ENCODE measurements at places on chromosomes 3 and 15.

GRCh38 chr15:53037904-53038654 is 247.9 kb upstream of the ONECUT1 start:
- no peaks in the 10 kb centered on the region for H3K4me1 ChIP-seq
- H3K27me3 ChIP-seq = no peaks in the 10 kb centered on the region
- no peaks in the 10 kb centered on the region for H3K36me3 ChIP-seq
- H3K4me3 ChIP-seq = no peak overlapping the region
- no peak overlapping the region for H3K27ac ChIP-seq

GRCh38 chr15:41917767-41918430 is 24.0 kb upstream of the SPTBN5 start:
- H3K27ac ChIP-seq = peak overlapping the region; percentile 54
- no peaks in the 10 kb centered on the region for H3K27me3 ChIP-seq
- DNase-seq = no peak
- H3K4me1 ChIP-seq = no peaks in the 10 kb centered on the region
- no peak overlapping the region for H3K4me3 ChIP-seq
- no peaks in the 10 kb centered on the region for H3K36me3 ChIP-seq

DNA sequence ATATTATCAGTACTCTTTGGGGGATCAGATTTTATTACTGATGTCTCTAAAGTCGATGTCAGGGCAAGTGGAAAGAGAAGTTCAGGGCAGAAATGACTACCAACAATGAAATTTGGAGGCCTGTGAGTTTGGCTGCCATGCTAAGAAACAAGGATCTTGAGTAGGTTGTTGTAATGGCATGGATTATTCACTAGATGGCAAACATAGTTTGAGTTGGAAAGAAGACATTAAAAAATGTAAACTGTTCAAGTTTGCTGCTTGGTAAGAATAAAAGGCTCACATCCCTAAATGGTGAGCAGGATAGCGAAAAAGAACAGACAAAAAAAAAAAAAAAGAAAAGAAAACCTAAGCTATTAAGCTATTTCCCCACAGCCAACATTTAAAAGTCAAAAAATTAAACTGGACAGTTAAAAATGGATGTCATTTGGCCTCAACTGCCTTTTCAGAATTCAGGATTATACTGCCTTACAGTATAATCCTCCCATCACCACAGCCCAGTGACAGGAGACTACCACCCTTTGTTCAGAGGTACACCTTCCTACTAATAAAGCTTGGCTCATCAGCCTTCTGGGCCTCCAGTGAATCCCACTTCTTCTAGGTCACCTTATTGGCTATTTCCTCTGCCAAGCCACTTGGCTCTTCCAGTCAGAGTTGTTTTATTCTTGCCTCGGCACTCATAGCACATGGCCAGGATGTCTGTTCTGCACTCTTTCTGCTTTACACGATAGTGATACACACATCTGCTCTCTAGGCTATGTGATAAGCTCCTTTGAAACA is 163.7 kb downstream of the PLD1 start:
- H3K4me1 ChIP-seq = no peaks in the 10 kb centered on the region
- H3K27ac ChIP-seq = peak overlapping the region; percentile 59

DNA sequence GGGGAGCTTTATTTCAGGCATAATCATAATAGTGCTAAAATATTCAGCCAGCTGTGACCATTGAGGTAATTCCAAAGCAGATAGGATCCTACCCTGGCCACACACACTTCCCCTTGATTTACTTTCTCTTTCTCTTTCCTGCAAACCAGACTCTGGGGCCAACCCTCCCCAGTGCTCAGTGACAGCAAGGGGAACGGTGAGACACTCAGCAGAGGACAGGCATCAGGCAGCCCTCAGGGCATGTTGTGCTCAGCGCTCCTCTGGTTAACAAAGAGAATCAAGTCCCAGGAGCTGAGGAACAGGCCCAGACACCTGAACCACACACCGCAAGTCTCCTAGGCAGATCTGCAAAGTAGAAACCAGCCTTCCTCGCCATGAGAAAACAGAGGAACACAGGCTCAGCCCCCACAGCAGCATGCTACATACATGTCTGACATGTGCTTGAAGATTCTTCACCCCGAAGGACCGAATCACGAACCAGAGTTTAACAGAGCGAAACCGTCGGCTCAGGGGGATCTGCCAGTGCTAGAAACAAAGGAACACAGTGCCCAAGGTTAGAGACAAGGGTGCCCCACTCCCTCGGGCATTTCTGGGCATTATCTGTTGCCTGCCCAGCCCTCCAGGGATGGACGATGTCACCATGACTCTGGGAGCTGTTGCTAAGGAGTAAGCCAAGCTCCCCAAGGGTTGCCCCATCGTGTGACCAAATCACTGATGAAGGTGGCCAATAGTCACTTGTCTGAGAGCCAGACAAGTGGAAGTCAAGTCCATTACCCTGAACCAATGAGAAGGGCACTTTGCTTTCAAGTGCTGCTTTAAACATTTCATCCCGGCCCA is 17.5 kb downstream of the HDC start:
- no peaks in the 10 kb centered on the region for H3K4me1 ChIP-seq
- DNase-seq = no peak
- H3K27ac ChIP-seq = no peak overlapping the region

- peak; percentile 96 for DNase-seq
- H3K4me3 ChIP-seq = no peak overlapping the region
- peak overlapping the region; percentile 54 for H3K27ac ChIP-seq
- H3K4me1 ChIP-seq = no peaks in the 10 kb centered on the region
These were observed 47.6 kb upstream of the POMGNT2 start for GRCh38 chr3:43153216-43154083.

- no peak overlapping the region for H3K4me3 ChIP-seq
- DNase-seq = no peak
- H3K36me3 ChIP-seq = no peaks in the 10 kb centered on the region
- H3K27ac ChIP-seq = peak overlapping the region; percentile 87
These were observed 1.6 kb upstream of the HYAL3 start for GRCh38 chr3:50300681-50301254.

GRCh38 chr3:20240154-20240883 is 54.3 kb upstream of the SGO1 start:
- no peak overlapping the region for H3K4me3 ChIP-seq
- DNase-seq = no peak
- no peaks in the 10 kb centered on the region for H3K4me1 ChIP-seq
- H3K27ac ChIP-seq = no peak overlapping the region
- no peaks in the 10 kb centered on the region for H3K27me3 ChIP-seq

GRCh38 chr15:80444680-80445251 is 40.6 kb downstream of the ARNT2 start:
- H3K27me3 ChIP-seq = no peaks in the 10 kb centered on the region
- H3K4me3 ChIP-seq = no peak overlapping the region
- no peaks in the 10 kb centered on the region for H3K36me3 ChIP-seq
- no peak for DNase-seq
- H3K4me1 ChIP-seq = no peaks in the 10 kb centered on the region

DNA sequence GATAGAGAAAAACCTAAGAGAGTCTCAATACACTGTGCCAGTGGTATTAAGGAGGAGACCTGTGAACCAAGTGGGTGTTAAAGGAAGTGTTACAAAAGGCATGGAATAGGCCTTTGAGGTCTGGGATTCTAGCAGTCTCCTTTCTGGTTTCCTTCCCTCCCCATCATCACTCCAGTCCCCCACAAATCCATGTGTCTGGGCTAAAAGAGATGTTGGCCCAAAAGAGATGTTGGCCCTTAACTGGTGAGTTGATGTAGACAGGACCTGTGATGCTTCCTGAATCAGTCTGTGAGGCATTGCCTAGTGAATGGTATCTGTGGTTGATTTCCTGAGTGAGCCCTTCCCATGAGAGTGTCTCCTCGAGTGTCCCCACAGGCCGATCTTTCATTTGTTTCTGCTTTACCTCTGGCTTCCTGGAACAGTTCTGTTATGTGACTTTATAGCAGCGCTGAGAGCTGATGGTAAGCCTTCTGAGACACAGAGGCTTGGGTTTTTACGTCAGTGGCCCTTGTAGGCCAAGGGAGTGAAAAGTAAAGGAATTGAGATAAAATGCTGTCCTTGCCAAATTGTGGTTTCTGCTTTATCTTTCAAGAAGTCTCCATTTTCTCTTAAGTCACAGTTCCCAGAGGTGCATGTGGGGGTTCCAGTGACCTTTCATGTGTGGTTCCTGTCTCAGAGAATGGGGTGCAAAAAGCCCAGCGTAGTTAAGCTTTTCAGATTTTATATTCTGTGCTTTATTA is 87.8 kb downstream of the KLHL25 start:
- H3K27ac ChIP-seq = peak overlapping the region; percentile 88
- H3K27me3 ChIP-seq = no peaks in the 10 kb centered on the region
- DNase-seq = peak; percentile 49

DNA sequence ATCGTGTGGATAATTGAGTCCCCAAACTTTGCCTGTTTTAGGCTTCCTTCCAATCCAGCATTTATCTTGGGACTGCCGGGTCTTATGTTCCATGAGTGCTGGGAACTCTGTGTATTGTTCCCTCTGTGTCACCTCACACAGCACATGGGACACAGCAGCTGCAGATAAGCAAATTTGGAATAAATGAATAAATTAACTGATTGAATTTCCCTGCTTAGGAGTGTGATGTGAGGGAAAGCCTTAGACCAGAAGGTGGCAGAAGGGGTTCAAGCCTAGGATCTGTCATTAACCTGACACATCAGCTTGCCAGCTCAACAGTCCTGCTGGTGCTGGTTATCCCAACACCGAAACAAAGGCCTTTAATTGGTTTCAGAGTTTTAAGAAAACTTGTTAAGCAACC is 114.3 kb downstream of the OXSM start:
- no peak for DNase-seq
- no peaks in the 10 kb centered on the region for H3K4me1 ChIP-seq
- no peak overlapping the region for H3K27ac ChIP-seq

- DNase-seq = no peak
- H3K4me3 ChIP-seq = no peak overlapping the region
- no peaks in the 10 kb centered on the region for H3K27me3 ChIP-seq
- H3K36me3 ChIP-seq = no peaks in the 10 kb centered on the region
These were observed 33.1 kb downstream of the TP63 start for GRCh38 chr3:189664311-189664710.

DNA sequence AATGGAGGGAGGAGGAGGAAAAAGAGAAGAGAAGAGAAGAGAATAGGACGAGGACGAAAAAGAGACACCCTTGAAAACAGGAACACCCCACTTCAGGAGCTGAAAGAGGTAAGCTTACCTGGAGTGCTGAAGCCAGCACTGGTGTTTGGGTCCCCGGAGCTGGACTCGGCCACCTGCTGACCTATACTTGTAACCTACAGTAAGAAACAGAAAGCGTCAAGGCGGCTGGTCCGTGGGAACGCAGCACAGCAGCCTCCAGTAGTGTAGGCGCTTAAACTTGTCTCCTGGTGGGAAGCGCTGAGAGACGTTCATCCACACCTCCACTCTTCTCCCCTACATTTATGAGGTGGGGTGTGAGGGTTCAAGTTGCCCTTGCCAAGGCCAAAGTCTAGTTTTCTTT is 141.0 kb downstream of the NSMCE3 start:
- H3K4me3 ChIP-seq = no peak overlapping the region
- H3K36me3 ChIP-seq = no peaks in the 10 kb centered on the region
- no peaks in the 10 kb centered on the region for H3K27me3 ChIP-seq

DNA sequence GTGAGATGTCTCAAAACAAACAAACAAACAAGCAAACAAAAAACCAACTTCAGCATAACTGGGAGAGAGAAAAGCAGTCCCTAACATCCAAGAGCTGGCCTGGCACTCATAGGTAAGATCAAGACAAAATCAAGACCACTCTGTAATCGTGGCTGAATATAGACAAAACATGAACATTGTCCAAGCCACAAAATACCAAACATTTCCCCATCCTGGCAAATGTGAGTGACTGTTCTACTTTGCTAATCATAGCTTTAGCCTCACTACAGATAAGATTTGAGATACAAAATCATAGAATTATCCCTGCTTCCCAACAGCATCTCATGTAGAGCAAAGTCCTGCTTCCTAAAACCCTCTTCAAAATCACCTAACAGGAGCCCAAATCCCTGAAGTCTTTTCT is 116.7 kb upstream of the PRTG start:
- H3K4me1 ChIP-seq = no peaks in the 10 kb centered on the region
- no peaks in the 10 kb centered on the region for H3K27me3 ChIP-seq
- no peak for DNase-seq
- H3K27ac ChIP-seq = no peak overlapping the region
- H3K4me3 ChIP-seq = no peak overlapping the region
- no peaks in the 10 kb centered on the region for H3K36me3 ChIP-seq

GRCh38 chr3:128432301-128432970 is 34.3 kb downstream of the DNAJB8 start:
- peak overlapping the region; percentile 21 for H3K4me3 ChIP-seq
- H3K27ac ChIP-seq = no peak overlapping the region
- H3K36me3 ChIP-seq = no peaks in the 10 kb centered on the region
- H3K4me1 ChIP-seq = peaks cover 8% of the 10 kb centered on the region
- H3K27me3 ChIP-seq = no peaks in the 10 kb centered on the region

- H3K36me3 ChIP-seq = no peaks in the 10 kb centered on the region
- no peak for DNase-seq
- no peak overlapping the region for H3K27ac ChIP-seq
- H3K27me3 ChIP-seq = no peaks in the 10 kb centered on the region
- H3K4me3 ChIP-seq = no peak overlapping the region
- H3K4me1 ChIP-seq = peaks cover 4% of the 10 kb centered on the region
These were observed 165.0 kb downstream of the NTRK3 start for GRCh38 chr15:88091444-88092016.
